Non-pigmented ciliary epithelial cell (primary cell): ENCODE measurements at places on chromosomes 6 and 20.

- DNase-seq, result no peak
Observed at GRCh38 chr6:89669002-89669401, 30.5 kb upstream of the LYRM2 start.

- no peak for DNase-seq
Observed at GRCh38 chr6:146581968-146582367, 16.8 kb upstream of the ADGB start.

- no peak for DNase-seq
Observed at GRCh38 chr6:35354361-35355135, 12.2 kb downstream of the PPARD start.

DNA sequence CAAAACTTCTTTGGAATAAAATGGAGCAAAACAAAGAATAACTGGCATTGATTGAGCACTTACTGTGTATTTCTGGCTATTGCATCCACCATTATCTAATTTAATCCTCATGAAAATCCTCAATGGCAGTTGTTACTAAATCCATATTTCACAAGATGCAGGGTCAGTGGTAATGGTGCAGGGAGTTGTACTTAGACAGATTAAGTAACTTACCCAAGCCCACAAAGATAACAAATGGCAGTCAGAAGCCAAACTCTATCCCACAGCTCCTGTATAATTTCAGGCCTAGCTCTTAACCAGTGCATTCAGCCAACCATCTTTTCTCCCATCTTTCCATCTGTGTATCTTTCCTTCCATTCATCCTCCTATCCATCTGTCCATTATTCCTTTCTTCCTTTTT, 29.3 kb upstream of the SSTR4 start:
- no peak for DNase-seq

DNA sequence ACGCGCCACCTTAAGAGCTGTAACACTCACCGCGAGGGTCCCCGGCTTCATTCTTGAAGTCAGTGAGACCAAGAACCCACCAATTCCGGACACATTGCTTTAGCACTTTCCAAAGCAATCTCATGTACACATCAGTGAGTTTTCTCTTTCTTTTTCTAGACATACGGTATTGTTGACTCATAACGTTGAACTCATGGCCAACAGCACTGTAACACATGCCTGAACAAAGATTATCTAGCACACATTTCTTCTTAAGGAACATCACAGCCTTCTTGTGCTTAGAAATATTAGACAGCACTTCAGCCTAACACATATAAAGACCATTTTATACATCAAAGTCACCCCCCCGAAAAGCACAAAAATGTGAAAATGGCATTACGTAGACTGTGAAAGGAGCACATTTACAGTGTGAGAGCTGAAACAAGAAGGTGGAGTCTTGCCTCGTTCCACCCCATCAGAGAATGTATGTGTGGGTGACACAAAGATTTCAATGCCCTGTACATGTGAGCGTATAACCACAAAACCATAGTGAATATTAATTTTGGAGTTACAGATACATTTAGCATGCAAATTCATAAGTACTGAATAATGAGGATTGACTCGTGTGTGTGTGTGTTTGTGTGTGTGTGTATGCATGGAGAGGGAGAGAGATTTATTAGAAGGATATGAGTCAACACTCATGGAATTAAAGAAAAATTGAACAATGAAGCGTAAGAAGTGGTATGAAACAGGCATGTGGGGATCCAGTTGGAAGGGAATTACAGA, 134.1 kb downstream of the FAM83B start:
- peak; percentile 67 for DNase-seq

- DNase-seq, result no peak
Observed at GRCh38 chr6:12069891-12070529, 57.9 kb downstream of the HIVEP1 start.

DNA sequence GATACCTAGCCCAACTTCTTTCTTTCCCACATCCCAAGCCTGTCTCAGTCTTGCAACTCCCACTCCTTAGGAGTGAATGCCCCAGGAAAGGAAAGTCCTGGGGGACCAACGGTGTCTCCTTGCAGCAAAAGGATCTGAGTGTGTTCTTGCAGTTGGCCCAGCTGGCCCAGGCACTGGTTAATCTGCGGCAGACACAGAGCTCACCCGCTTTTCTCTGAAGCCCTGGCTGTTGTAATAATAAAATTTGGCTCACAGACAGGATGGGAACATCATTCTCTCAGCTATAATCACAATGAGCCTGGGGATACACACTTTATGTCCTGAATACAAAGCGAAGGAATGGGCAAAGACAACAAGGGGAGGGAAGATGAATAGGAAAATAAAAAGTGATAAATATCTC, 287.0 kb upstream of the PRND start:
- DNase-seq, result no peak
